NCI-H2029 (cell line): ENCODE measurements at places on chromosomes 2 and 18.

GRCh38 chr2:8548619-8549150 lies 133.2 kb upstream of the ID2 start:
- DNase-seq, result peak; percentile 63

GRCh38 chr2:145289946-145290345 lies 770.0 kb upstream of the ZEB2 start:
- no peak for DNase-seq

DNA sequence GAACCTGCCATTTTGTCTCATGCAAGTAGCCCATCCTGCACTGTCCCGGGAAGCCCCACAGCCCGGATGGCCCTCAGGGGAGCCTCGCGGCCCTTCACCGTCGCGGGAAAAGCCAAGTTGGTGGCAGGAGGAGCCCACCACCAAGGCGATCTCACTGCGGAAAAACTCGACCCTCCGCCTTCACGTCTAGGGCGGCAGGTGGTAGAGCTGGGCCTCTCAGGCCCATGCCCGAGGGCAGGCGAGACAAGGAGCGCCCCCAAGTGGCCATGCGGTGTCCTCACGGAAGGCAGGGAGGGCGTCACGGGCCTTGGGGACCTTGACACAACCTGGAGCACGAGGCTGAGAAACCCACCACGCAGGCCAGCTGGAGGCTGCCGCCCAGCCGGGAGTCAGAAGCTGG lies 34.8 kb upstream of the SKA1 start:
- no peak for DNase-seq

DNA sequence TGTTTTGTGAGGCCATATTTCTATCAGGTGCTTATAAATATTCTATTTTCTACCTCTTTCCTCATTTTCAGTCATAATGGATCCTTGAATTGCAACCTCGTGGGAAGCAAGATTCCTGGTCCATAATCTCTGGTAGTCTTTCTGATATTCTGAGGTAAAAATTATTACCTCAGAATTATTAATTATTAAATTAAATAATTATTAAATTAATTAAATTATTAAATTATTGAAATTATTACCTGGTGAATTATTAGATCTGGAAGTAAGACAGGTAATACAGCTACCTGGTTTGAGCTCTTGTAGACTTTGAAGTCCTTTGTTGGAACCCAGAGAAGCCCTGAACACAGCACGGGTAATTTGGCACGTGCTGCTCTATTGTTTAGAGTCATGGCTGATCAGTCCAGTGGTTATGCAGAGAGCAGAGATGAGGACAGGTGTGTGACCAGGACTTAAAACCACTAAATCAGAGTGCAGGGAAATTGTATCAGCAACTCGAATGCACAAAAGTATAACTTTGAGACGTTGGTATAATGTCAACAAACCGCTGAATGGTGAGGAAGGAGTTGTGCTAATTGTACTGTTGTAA lies 46.8 kb upstream of the PTPRM start:
- no peak for DNase-seq

DNA sequence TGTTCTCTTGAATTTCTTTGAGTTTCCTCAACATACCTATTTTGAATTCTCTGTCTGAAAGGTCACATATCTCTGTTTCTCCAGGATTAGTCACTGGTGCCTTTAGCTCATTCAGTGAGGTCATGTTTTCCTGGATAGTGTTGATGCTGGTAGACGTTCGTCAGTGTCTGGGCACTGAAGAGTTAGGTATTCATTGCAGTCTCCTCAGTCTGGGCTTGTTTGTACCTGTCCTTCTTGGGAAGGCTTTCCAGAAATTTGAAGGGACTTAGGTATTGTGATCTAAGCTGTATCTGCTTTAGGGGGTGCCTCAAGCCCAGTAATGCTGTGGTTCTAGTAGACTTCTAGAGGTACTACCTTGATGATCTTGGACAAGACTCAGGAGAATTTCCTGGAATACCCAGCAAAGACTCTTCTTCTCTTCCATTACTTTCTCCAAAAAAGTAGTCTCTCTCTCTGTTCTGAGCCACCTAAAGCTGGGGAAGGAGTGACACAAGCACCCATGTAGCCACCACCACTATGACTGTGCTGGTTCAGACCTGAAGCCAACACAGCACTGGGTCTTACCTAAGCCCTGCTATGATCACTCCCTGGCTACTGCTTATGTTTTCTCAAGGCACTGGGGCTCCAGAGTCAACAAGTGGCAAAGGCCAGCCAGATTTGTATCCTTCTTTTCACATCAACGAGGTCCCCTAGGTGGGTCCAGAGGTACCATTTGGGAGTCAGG lies 852.0 kb downstream of the BCL11A start:
- DNase-seq, result no peak

- peak; percentile 83 for DNase-seq
Observed at GRCh38 chr18:46250084-46250811, 146.1 kb downstream of the HAUS1 start.

DNA sequence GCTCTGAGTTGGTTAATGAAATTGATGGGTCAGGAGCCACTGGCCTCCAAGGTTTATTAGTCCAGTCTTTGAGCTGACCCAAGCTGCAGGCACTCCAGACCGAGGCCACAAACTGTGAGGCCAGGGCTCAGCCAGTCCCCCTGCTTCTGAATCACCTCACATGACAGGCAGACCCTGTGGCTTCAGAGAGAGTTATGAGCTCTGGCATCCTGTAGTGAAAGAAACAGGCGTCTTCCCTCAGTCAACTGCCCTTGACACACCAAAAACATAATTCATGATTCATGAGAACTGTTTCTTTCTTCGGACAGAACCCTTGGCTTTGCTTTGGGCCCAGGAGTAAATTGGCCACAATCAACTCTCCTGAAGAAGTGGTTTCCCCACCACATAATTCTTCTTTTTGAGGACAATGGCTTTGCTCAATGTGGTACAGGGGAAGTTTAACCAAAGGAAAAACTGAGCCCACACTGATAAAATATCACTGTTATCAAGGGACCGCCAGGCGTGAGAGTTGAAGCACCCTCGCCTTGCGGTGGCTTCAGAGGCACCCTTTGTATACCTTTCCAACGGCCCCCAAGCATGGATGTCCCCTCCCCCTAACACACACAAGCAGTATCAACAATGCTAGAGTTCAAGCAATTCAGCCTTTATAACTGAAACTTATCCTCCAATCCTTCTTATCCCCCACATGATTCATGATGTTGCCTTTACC lies 226.9 kb downstream of the CYRIA start:
- no peak for DNase-seq

- DNase-seq, result no peak
Observed at GRCh38 chr2:123051136-123051535, 974.0 kb upstream of the CNTNAP5 start.

- DNase-seq, result no peak
Observed at GRCh38 chr18:26894426-26894825, 28.9 kb upstream of the AQP4 start.

DNA sequence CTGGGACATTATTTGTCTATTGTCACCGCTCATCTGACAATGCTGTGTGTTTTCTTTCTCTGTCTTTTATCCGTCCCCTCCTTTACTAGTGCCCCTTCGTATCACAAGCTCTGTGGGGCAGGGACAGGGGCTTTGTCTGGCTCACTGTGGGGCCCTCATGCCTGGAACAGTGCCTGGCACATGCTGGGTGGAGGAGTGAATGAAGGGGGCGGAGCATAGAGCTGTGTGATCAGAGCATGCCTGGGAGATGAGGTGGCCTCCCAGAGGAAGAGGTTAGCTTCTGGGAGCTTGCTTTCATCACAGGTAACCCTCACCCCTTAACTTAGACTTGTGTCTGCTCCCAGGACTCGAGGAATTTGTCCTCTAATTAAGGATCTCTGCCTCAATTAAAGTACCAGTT lies 16.4 kb downstream of the MTCL1 start:
- no peak for DNase-seq

DNA sequence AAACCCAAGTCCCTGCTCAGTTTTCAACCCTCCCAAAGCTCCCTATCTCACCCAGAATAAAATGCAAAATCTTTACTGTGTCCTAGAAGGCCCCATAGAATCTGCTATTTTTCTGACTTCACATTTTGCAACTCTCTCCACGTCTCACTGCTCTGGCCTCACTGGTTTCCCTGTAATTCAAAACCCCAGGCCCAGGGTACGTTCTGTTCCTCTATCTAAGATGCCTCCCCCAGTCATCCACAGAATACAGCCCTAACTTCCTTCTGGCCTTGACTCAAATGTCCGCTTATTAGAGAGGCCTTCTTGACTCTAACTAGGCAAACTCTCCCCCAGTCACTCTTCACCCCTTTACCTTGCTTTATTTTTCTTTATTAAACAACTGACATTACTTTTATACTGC lies 42.0 kb downstream of the FAM161A start:
- DNase-seq, result no peak

- no peak for DNase-seq
Observed at GRCh38 chr2:33488178-33488690, 11.8 kb downstream of the RASGRP3 start.

GRCh38 chr18:46946656-46947282 lies 29.4 kb downstream of the KATNAL2 start:
- peak; percentile 76 for DNase-seq

DNA sequence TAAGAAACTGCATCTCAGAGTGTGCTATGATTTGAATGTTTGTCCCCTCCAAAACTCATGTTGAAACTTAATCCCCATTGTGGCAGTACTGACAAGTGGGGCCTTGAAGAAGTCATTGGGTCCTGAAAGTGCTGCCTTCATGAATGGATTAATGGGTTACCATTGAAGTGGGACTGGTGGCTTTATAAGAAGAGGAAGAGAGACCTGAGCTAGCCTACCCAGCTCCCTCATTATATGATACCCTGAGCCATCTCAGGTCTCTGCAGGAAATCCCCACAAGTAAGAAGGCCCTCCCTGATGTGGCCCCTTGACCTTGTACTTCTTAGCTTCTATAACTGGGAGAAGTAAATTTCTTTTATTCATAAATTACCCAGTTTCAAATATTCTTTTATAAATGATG lies 526.8 kb downstream of the XIRP2 start:
- DNase-seq, result no peak
